NCI-H1048 (cell line): ENCODE measurements at places on chromosomes 11 and 22.

GRCh38 chr11:117823294-117823945 lies 1.1 kb downstream of the FXYD2 start:
- DNase-seq: no peak

DNA sequence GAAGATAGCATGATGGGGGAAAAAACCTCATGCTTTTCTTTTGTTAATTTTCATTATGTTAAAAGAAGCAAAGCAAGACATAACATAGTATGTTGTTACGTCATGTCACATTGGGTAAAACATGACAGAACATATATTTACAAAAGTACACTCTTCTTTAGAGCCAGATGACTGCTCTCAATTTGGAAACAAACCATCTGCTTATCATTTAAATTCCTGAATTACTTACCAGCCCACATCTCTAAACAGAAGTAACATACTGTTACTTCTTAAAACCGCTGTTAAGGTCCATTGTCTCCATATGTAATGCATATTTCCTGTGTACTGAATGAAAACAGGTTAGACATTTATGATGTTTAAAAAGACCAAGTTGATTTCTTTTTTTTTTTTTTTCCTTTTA lies 100.0 kb downstream of the TMEM135 start:
- no peak for DNase-seq

- DNase-seq: no peak
Observed at GRCh38 chr22:43720716-43721115, 91.4 kb downstream of the EFCAB6 start.

- DNase-seq: no peak
Observed at GRCh38 chr22:17167486-17167885, 8.4 kb upstream of the HDHD5 start.

DNA sequence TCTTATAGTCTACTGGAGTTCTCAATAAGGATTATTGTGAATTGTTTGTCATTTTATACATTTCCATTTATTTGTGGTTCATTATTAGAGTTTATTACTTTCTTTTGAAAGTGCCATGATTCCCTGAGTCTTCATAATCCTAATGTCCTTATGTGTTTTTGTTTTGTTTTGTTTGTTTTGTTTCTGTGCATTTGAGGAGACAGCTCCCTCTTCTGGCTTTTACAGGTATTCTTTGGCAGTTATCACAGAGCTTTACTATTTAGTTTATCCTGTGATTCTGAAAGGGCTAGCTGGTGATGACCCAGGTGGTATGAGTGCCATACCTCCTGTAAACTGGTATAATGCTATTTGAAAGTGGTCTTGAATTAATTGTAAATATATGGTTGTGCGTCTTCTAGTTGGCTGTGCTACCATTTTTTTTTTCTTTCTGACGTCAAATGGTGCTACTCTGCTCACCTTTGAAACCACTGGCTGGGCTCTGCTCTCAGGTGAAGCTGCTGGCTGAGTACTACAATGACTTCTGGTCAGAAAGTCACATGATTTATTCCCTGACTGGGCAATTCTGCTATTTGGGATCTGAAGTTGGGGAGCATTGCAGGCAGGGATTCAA lies 751.2 kb downstream of the JRKL start:
- DNase-seq: no peak

DNA sequence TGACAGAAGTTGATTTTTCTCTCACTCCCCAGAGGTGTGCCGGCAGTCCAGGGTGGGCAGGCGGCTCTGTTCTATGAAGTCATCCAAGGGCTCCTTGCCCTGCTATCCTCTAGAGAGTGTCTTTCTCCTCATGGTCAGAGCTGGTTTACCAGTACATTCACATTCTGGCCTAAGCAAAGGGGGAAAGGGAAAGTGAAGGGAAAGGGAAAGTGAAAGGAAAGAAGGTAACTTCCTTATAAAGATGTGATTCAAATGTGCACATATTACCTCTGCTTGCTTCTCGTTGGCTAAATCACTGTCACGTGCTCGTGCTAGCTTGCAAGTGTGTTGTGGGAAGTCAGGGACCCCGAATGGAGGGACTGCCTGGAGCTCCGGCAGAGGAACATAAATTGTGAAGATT lies 2.9 kb upstream of the HTATIP2 start:
- no peak for DNase-seq

DNA sequence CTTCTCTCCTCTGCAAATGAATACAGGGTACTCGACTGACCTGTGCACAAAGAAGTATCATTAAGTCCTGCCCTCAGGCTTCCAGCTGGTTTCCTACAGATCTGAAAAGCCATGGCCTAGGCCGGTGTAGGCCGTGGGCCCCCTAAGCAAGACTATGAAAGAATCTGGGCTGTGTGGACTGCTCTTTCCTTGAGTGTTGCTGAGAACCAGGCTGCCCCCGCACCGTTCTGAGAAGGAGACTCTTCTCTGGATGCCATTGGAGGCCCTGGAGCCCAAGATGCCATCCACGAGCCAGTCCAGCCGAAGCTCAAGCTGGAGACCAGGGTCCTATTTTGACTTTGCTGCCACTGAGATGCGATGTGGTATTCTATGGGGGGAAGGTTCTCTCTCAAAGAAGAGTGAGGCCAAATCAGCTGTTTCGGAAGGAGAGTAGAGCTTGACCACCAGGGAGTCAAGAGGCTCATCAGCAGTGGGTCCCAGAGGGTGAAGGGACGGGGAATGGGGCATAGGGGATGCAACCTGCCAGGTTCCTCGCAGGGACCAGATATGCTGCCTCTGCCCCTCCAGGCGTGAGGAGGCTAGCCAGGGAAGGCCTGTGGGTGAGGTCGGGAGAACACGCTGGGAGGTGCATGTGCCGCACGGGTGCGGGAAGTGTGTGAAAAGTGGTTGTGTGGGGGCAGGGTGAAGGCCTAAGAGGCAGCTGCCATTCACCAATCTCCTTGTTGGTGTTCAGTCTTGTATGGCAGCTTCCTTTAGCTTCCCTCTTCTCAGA lies 96.4 kb upstream of the B3GAT1 start:
- DNase-seq: no peak

DNA sequence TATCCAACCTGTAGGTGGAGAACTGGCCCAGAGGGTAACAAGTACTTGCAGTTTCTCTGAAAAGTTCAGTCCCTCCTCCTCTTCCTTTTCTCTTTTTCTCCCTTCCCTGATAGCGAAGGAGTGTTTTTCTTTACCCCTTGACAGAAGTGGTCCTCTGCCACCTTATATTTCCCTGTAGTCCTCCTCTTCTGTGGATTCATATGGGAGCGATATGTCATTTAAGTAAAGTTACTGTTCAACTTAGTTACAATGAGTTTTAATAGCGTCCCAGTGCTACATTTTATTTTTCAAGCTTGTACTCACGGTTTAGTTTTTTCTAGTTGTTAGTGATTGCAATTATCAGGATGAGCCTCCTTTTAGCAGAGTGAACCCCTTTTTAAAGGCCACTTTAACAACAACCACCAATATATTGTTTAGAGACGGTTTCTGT lies 1.4 kb downstream of the PCF11 start:
- DNase-seq: no peak

DNA sequence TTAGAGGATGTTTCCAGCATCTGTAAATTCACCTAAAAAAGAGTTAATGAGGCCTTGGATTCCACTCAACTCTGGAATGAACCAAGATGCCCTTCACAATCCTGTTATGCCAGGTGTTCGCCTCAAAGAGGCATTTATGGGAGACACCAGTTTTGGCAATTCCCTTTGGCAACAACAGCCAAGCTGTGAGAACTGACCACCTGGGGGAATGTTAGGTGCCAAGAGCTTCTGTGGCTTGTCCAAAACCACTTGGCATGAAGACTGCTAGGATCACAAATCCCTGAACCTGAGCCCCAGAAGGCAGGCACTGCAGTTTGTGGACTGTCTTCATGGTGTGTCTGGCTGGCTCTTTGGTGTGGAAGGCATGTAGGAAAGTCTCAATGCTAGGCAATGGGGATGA lies 164.4 kb upstream of the BDNF start:
- no peak for DNase-seq
